ENCODE measurements at places on chromosomes 3 and 15.

GRCh38 chr15:96274698-96275097, 55.8 kb upstream of the NR2F2 start:
- no peak for DNase-seq

- no peak for DNase-seq
These were observed 128.4 kb upstream of the IGF1R start for GRCh38 chr15:98519767-98520550.

DNA sequence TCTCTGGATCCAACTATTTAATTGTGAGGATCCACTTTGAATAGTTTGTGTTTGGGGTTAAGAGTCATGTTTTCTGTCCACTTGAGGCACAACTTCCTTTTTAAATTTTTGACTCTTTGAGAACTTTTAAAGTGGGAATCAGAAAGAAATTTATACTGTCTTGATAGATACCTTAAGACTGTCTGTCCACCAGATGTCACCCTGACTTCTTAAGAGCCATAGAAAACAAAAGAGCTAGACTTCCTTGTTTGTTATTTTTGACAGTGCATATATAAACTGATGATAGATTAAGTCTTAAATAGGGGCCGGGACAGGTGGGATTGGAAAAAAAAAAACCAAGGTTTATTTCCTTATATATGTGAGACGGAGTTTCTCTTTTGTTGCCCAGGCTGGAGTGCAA, 52.1 kb upstream of the WDR72 start:
- DNase-seq: no peak

DNA sequence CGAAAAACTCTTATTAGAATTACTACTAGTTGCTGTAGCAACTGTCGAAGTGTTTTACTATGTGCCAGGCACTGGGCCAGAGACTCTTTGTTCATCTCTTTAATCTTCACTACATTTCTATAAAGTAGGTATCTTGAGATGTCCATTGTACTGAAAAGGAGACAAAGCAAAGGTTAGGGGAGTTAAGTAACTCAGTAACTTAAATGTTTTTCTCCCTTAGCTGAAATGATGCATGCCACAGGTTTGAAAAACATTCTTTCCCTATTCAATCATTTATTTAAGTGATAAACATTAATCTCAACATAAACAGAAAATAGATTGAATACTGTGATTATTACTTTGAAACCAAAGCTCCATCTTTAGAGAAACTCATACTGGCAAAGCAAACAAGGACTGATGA, 776.2 kb downstream of the FHIT start:
- no peak for DNase-seq

GRCh38 chr15:86362555-86362954, 282.9 kb downstream of the AGBL1 start:
- DNase-seq: no peak

DNA sequence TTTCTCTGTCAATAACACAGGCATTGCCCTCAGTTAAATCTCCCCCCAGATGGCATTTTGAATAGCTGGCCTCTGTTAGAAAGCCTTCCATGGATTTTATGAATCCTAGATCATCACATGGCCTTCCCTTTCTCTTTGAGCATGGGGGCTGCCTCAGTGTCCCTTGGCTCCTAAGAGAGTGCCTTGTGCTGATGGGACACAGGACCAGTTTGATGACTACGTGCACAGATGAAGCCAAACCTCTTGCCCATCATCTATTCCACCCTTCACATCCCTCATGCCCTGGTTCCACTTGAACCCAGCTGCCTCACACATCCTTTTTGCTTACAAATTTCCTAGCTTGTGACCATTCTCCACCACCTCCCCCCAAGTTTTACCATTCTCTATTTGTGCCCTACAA, 12.9 kb downstream of the TGFBR2 start:
- no peak for DNase-seq

DNA sequence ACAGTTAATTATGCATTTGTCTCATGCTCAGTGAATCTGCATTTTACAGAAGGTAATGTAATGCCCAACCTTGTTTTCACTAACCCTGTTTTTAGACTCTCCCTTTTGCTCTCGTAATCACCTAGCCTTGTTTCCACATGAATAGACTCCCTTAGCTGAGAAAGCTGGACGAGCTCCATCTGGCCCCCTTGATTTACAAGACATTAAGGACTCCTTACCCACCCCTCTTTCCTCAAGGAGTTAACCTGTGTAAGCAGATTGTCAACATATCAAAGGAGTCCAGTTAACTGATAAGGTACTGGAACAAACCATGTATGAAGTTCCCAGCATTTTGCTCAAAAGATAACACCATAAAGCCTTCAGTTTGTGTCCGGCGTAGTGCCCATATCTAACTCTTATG, 99.6 kb downstream of the VPS8 start:
- DNase-seq: no peak

GRCh38 chr3:122219242-122219872, 35.9 kb downstream of the CASR start:
- DNase-seq: no peak

GRCh38 chr3:115930922-115931321, 307.6 kb downstream of the GAP43 start:
- no peak for DNase-seq

DNA sequence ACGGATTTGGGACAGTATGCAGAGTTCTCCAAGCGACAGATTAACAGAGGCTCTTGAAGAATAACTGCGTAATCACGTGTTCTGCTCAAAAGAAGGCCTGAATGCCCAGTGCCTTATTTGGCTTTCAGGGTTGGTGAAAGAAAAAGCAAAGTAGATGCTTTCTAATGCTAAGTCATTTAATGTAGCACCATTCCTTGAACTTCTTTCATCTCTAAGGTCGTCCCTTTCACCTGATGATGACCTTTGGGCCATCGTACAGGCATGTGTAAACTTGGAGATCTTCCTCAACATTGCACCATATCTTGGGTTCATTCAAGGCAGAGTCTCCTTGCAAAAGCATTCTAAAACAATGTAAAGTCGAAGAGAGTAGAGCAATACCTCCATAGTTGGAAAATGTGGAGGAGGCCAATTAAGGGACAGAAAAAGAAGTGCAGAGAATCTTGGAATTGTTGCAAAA, 48.9 kb downstream of the TMEM44 start:
- no peak for DNase-seq

DNA sequence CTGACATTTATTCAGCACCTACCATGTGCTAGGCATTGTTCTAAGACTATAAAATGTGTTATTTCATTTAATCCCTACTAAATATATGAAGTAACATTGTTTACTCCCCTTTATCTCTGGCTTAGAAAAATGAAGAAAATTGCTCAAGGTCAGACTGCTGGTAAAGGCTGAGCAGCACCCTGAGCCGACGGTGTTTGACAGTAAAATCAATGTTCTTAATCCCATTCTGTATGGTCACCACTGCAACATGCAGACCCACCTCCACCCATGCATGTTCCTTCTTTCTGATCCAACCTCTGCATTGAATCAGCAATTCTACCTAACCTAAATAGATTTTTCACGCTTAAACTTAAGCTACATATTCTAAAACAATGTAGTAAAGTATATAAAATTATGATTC, 216.5 kb downstream of the ZBBX start:
- no peak for DNase-seq

- no peak for DNase-seq
These were observed 26.9 kb upstream of the EHHADH start for GRCh38 chr3:185280572-185281365.

GRCh38 chr15:28060005-28060404, 39.1 kb downstream of the OCA2 start:
- DNase-seq: no peak

DNA sequence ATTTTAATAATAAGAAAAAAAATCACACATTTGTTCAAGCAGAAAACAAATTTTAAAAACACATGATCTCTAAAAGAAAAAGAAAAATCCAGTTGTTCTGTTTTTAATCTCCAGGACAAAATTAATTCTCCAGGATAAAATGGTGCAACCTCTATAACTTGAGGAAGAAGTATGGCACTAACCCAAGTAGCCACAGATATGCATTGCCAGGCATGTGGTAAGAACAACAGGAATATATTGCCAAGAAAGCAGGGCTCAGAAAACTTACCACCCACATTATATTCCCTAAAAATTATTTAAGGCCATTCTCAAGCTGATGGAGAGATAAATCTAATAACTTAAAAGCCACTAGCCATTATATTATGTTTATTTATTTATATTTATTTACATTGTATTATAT, 295.7 kb upstream of the TMCO5A start:
- DNase-seq: no peak

- DNase-seq: no peak
These were observed 108.4 kb downstream of the CORO2B start for GRCh38 chr15:68687136-68687735.

- no peak for DNase-seq
These were observed 3.6 kb upstream of the SMAD6 start for GRCh38 chr15:66698318-66698961.

GRCh38 chr15:98812716-98813446, 164.5 kb downstream of the IGF1R start:
- DNase-seq: no peak

GRCh38 chr15:96406701-96407100, 76.2 kb downstream of the NR2F2 start:
- DNase-seq: no peak

- no peak for DNase-seq
These were observed 263.8 kb downstream of the LPP start for GRCh38 chr3:188417766-188418165.

GRCh38 chr3:105611304-105612192, 244.8 kb downstream of the ALCAM start:
- DNase-seq: no peak

GRCh38 chr3:151537726-151538125, 76.9 kb upstream of the IGSF10 start:
- DNase-seq: no peak

GRCh38 chr3:44289882-44290462, 48.3 kb downstream of the TOPAZ1 start:
- no peak for DNase-seq

DNA sequence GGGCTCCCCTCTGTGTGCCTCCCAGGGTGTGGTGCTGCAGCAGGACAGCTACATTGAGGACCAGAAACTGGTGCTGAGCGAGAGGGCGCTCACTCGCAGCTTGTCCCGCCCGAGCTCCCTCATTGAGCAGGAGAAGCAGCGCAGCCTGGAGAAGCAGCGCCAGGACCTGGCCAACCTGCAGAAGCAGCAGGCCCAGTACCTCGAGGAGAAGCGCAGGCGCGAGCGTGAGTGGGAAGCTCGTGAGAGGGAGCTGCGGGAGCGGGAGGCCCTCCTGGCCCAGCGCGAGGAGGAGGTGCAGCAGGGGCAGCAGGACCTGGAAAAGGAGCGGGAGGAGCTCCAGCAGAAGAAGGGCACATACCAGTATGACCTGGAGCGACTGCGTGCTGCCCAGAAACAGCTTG, 53.7 kb downstream of the KLHL25 start:
- no peak for DNase-seq

GRCh38 chr15:67064607-67065530, 533 bp upstream of the SMAD3 start:
- peak; percentile 44 for DNase-seq

DNA sequence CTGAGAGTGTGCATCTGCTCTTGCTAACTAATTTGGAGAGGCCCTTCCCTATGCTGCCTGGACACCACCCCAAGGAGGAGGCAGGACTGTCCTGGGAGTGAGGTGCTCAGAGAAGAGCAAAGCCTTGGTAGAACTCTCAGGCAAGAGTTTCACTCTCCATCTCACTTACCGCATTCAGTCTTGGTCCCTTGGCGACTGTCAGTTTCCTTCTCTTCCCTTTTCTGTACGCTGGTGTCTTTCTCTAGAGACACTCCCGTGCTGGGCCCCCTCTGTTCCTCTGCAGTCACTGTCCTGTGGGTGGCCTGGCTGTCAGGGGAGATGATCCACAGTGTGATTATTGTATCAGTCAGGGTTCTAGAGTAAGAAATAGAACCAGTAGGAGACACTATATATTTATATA, 44.0 kb downstream of the IDH2 start:
- DNase-seq: no peak

- no peak for DNase-seq
These were observed 317.3 kb upstream of the CFAP20DC start for GRCh38 chr3:59367150-59367549.

DNA sequence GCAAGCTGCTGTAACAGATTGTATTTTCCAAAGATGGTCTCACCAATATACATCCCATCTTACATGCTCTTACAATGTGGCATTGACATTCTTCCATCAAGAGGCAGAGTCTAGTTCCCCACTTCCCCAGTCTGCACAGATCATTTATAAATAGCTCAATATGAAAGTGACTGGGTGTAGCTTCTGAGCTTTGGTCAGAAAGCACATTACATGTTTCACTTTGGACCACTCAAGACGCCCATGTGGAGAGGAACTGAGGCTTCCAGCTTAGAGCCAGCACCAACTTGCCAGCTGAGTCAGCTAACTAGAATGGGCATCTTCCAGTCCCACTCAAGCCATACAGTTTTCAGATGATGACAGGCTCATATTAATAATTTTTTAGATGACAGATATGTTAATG, 45.5 kb downstream of the GREM1 start:
- DNase-seq: no peak

GRCh38 chr3:22141769-22142168, 390.8 kb upstream of the ZNF385D start:
- no peak for DNase-seq

- no peak for DNase-seq
These were observed 41.6 kb upstream of the ROPN1 start for GRCh38 chr3:124033360-124034015.

GRCh38 chr15:62769604-62770003, 272.9 kb upstream of the TPM1 start:
- no peak for DNase-seq

GRCh38 chr3:4758249-4758860, 220.9 kb upstream of the BHLHE40 start:
- no peak for DNase-seq

GRCh38 chr15:39543651-39544050, 37.2 kb upstream of the THBS1 start:
- no peak for DNase-seq

DNA sequence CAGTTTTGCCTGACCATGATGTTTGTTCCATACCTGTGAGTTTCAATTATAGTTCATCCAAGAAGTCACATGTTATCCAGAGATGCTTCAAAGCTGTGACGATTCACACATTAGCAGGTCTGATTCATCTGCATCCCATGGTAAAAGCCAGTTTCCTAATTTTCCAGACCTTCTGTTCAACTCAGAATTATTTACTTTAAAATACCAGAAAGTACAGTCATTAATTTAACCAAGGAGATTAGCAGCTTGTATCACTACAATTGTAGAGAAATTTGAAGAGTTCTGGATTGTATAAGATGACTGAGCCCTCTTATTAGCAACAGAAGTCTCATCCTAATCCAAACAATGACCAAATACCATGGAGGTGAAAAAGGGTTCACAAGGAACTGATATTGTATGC, 76.1 kb upstream of the THBS1 start:
- DNase-seq: no peak

- DNase-seq: no peak
These were observed 9.9 kb upstream of the ETFA start for GRCh38 chr15:76321171-76321570.

- DNase-seq: no peak
These were observed 389.4 kb upstream of the TPM1 start for GRCh38 chr15:62653122-62653521.

- DNase-seq: no peak
These were observed 133.4 kb upstream of the SMAD3 start for GRCh38 chr15:66931768-66932633.

GRCh38 chr3:186722457-186722856, 5.3 kb downstream of the KNG1 start:
- DNase-seq: no peak
